Activated B cell treated with CpG ODN at 0.5 μM for 24 hours (primary cell): ENCODE measurements at places on chromosomes 2 and 18. TPM values are rescaled to one million over a fixed set of nuclear protein-coding genes. Genes with fewer than 3 reads are reported as not detected.

DNA sequence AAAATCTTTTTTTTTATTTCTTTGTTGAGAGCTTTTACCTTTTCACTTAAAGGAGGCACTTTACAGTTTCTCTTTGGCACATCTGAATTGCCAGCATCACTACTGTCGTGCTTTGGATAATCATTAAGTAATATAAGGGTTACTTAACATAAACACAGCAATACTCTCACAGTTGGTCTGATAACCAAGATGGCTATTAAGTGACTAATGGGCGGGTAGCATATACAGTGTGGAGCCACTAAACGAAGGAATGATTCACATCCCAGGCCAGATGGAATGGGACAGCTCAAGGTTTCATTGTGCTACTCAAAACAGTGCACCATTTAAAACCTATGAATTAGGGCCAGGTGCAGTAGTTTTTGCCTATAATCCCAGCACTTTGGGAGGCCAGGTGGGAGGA is 28.1 kb downstream of the USP37 start:
- H3K36me3 ChIP-seq: peaks cover 70% of the 10 kb centered on the region
- no peak overlapping the region for H3K27ac ChIP-seq
- H3K27me3 ChIP-seq: no peaks in the 10 kb centered on the region
- no peak overlapping the region for H3K4me3 ChIP-seq

DNA sequence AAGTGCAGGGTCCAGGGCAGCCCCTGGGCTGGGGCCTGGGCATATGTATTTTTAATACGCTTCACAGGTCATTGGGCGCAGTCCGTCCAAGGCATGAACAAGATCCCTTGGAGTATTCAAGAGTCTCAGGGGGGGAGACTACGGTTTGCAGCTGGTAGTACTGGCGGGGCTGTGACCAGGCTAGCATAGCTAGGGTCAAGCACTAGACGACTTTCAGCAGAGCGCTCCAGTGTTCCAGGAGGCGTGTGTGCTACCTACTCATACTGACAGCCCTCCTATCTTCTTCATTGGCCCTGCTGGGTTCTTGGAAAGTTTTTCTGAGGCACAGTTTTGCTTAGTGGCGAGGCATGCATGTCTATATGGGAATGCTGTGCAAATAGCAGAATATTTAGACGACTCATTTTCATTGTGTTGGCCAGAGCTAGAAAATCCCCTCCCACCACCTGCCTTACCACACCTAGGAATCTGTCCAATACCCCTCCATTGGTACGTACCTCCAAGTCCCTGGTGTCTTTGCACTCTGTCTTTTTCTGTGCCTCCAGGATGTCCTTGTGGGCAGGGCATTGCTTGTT is 68.2 kb downstream of the GLI2 start:
- H3K36me3 ChIP-seq: no peaks in the 10 kb centered on the region
- no peak for DNase-seq
- no peaks in the 10 kb centered on the region for H3K4me1 ChIP-seq
- H3K27me3 ChIP-seq: no peaks in the 10 kb centered on the region
- no peak overlapping the region for H3K4me3 ChIP-seq
- no peak overlapping the region for H3K27ac ChIP-seq

Gene ZNF512
- 45.4 and 48.7 TPM in 2 replicates for total RNA-seq

DNA sequence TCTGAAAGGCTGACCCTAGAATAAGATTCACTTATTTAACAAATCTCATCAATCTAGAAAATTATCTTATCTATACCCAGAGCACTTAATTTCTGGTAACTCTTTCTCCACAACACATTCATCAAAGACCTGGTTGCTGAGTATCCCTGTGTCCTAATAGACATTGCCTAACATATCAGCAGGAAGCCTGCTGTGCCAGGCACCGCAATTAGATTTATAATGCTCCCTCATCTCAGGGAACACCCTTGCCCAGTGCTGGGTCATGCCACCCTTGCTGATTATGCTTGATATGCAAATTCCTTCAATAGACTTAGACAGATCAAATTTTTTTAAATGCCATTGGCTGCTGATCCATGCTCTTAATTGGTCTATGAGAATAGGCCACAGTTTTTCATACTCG is 3.8 kb downstream of the DSG1 start:
- H3K4me3 ChIP-seq: no peak overlapping the region
- no peak overlapping the region for H3K27ac ChIP-seq
- no peak for DNase-seq
- no peaks in the 10 kb centered on the region for H3K36me3 ChIP-seq

GRCh38 chr2:121282800-121283385 is 2.1 kb downstream of the TFCP2L1 start:
- no peak for DNase-seq
- H3K36me3 ChIP-seq: no peaks in the 10 kb centered on the region
- peaks cover 20% of the 10 kb centered on the region for H3K27me3 ChIP-seq
- no peak overlapping the region for H3K27ac ChIP-seq
- H3K4me3 ChIP-seq: no peak overlapping the region
- peaks cover 9% of the 10 kb centered on the region for H3K4me1 ChIP-seq

GRCh38 chr2:198465970-198466369 is 661.6 kb downstream of the PLCL1 start:
- no peaks in the 10 kb centered on the region for H3K27me3 ChIP-seq
- no peak overlapping the region for H3K4me3 ChIP-seq
- DNase-seq: no peak
- H3K4me1 ChIP-seq: no peaks in the 10 kb centered on the region
- H3K27ac ChIP-seq: no peak overlapping the region
- no peaks in the 10 kb centered on the region for H3K36me3 ChIP-seq

GRCh38 chr2:238821391-238821790 is 26.5 kb upstream of the TWIST2 start:
- no peaks in the 10 kb centered on the region for H3K4me1 ChIP-seq
- H3K4me3 ChIP-seq: no peak overlapping the region
- no peak overlapping the region for H3K27ac ChIP-seq
- no peaks in the 10 kb centered on the region for H3K36me3 ChIP-seq
- peaks cover 21% of the 10 kb centered on the region for H3K27me3 ChIP-seq
- no peak for DNase-seq

Gene ABCG5
- not detected in 2 replicates for total RNA-seq
